Left kidney (tissue), 8 donors: ENCODE measurements at places on chromosomes 2 and 18. TPM values are rescaled to one million over a fixed set of nuclear protein-coding genes. Genes with fewer than 3 reads are reported as not detected.

TCF7L1 gene
- 50.7 TPM for polyA plus RNA-seq

DNA sequence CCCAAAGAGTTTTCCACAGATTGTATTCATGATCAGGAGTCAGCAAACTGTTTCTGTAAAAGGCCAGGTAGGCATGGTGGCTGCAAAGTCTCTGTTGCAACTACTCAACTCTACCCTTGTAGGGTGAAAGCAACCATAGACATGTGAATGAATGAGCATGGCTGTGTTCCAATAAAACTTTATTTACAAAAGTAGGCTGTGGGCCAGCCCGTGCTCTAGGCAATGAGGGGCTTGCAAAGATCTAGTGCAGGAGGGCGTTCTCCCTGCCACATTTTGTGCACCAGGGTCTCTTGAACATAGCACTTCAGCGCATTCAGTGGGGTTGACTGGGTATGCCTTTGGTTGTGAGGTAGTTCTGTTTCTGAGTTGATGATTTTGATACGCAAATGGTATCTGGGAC, 85.8 kb downstream of the ST6GAL2 start:
- no peak for DNase-seq

- no peak for DNase-seq
Observed at GRCh38 chr2:158305501-158305900, 151.1 kb downstream of the CCDC148 start.

DNA sequence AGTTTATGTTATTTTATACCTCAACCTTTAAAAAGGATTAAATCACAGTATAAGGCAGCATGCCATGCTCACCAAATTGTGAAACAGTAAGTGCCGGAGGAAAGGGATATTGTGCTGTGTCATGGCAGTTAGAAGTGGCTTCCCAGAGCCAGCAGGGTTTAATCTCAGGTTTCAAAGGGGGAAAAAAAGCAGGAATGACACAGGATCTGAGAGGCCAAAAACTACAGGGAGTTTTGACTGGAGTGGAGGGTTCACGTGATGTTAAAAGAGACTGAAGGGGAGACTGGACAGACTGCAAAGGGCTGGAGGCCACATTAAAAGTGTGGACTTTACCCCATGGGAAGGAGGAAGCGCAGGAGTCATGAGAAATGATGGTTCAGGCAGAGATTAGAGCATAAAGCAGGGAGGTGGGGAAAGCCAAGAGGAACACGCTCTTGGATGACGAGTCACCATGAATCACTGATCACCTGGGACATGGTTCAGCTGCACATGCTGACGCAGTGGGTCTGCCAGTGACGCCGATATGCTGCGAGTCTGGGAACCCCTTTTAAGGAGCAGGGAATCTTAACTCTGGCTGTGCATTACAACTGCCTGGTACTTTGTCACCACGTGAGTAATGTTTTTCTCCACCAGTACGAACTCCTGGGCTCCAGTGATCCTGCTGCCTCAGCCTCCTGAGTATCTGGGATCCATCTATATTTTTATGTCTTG, 6.1 kb downstream of the CHMP1B start:
- DNase-seq = peak; percentile 52

IL36B gene
- not detected for polyA plus RNA-seq

GPR45 gene
- not detected for polyA plus RNA-seq

IGFBP2 gene
- polyA plus RNA-seq = 169 TPM

DNA sequence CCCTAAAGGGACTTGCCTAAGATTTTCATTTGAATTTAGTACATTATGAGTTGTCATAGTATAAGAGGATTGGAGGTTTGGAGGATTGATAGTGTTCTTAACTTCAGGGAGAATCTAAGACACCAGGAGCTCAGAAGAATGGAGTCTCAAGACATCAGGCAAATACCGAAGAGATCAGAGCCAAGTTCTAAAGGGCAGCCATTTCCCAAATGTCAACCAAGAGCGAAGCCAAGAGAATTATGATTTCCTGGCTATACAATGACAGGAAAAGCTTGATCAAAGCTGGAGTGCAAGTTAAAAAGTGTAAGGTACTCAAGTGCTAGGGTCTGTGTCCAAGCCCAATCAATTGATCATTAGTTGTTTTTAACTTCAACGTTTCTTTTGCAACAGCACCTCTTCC, 283.0 kb upstream of the FN1 start:
- no peak for DNase-seq

GALM gene
- 56.4 TPM for polyA plus RNA-seq

SDC1 gene
- 22.2 TPM for polyA plus RNA-seq

- no peak for DNase-seq
Observed at GRCh38 chr2:78601113-78601512, 424.4 kb upstream of the REG3G start.

DNA sequence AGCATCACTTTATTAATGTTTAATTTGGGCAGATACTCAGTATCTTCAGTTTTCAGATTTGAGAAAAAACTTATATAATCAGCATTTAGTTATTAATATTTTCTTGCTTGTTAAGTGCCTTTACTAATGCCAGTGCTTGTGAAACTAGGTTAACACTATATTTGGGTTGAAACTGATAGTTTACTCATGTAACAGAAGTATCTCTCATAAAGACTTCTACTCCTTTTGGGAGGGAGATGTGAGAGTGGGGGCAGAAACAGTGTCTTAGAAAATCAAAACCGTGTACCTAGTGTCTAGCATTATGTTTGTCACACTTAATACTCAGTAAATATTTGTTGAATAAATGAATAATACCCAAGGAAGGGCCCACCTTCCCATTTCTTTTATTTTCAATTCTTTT, 129.5 kb downstream of the MSTN start:
- DNase-seq = no peak

- no peak for DNase-seq
Observed at GRCh38 chr2:85143463-85144082, 10.4 kb downstream of the TCF7L1 start.

DNA sequence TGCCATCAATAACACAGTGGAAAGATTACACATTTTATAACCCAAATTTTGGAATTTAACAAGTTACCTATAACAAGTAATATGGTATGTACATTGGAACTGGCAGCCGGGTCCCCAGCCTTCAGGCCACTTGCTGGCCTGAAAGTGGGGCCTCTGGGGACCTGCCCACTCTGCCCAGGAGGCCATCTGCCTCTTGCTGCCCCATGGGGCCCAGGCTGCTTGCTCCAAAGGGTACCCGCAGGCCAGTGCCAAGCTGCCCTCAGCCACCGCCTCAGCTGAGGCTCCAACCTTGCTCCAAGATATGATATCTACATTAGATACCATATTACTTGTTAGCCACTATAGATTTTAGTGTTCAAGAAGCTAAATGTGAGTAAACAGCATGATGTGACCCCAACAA, 120.8 kb upstream of the TMEFF2 start:
- no peak for DNase-seq

SRD5A2 gene
- 0.13 TPM for polyA plus RNA-seq

GRCh38 chr18:12301263-12302005, 6.6 kb upstream of the TUBB6 start:
- DNase-seq = no peak

DNA sequence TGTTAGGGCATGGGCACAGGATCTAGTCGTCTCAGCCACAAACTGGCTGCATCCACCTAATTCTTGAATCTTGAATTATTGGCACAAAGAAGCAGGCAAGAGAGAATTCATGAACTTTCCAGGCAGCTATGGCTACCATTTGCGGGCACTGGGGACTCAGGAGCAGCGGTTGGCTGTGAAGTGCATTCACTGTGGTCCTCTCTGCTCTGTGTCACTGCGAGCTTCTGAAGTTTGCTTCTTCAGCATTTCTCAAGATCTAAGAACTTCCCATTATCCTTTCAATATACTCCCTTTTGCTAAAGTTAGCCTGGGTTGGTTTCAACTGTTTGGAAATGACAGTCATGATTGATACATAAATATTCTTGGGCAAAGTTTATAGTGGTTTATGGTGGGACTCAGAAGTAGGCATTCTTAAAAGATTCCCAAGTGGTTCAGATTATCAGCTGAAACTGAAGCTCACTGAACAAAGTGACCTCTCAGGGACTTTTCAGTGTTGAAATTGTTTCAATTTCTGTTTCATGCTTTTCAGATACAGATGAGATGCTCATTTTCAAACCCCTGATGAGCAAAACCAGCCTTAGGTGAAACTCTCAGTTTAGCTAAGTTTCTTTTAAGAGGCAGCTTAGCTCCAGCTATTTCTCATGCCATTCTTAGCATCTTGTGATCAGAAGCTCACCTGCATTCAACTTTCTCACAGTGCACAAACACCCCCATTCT, 1258.3 kb upstream of the GYPC start:
- DNase-seq = no peak

DNA sequence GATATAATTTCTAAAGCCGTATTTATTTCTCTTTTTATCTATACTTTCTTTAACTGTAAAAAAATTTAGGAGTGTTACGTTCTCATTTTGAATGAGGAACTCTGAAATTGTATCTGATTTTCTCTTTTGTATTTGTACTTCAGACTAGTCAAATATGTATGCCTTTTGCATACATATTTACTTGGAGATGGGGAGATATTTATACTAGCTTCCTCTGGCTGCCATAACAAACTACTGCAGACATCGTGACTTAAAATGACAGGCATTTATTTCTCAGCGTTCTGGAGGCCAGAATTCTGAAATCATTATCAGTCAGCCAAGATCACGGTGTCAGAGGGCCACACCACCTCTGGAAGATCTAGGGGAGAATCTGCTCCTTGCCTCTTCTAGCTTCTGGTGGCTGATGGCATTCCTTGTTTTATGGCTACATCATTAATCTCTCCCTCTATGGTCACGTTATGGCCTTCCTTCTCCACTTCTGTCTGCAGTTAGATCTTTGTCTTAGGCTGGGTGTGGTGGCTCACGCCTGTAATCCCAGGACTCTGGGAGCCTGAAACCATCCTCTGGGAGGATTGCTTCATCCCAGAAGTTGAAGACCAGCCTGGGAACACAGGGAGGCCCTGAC, 8.2 kb downstream of the LCLAT1 start:
- DNase-seq = no peak

NOL4 gene
- 2.8 TPM for polyA plus RNA-seq

MYO1B gene
- 108 TPM for polyA plus RNA-seq

- no peak for DNase-seq
Observed at GRCh38 chr2:45190481-45190942, 181.3 kb upstream of the SIX2 start.

DNA sequence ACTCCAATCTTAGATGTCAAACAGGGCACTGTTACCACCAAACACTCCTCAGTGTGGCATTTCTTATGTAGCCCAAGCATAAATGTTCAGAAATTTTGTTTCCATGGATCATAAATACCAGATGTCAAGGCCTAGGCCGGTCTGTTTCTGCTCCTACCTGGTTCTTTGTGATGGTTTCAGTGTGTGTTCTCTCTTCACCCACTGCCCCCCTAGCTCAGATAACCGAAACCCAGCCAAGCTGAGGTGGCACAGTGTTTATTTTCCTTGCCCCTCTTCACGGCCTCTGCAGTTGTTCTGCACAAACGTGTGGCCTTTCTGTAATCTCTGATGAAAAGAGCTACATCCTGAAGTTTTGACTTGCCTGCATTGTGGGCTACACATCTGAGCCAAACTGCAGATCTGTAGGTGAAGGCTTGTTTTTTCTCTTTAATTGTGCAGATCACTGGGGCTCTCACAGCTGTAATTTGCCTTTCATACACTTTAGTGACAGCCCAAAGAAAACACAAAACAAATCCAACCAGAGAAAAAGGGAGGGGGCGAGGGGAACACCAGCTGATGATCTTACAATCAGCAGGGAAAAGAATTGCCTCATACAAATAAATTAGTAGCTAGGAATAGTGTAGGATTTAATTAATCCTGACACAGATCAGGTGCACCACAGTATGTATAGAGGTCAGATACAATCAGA, 99.1 kb downstream of the NRP2 start:
- DNase-seq = no peak

DNA sequence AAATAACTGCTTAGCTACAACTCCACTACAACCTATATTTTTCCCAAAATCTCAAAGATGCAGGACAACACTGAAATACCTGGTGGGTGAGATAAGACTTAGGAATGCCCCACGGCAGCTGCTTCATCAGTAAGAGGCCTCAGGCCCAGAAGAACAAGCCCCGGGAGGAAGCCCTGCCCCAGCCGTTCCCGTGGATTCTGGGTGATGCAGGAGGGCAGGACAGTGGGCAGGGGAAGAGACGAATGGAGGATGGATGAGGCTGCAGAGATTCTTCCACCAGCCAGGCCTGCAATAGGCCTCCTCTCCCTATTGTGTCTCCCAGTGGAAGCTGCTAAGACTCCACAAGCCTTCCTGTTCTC, 197.9 kb upstream of the HDAC4 start:
- DNase-seq = no peak

- peak; percentile 19 for DNase-seq
Observed at GRCh38 chr18:45910405-45911023, 56.6 kb downstream of the EPG5 start.

- DNase-seq = no peak
Observed at GRCh38 chr18:68263481-68263880, 451.4 kb downstream of the TMX3 start.

DNA sequence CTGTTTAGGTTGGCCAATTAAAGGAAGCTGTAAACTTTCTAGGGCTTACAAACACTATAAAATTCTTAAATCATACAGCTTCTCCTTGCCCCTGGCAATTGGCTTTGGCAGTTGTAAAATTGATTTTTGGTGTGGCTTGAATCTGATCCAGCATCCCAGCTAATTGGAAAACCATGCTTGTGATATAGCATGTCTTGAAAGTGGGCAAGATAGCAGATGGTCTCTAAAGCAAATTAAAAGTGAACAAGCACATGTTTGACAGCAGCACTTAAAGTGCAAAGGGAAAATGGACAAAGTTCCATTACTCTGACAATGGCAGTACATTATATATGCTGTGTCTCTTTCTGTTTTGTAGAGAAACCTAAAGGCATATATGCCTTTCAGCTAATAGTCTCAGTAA, 302.9 kb upstream of the NXPH2 start:
- DNase-seq = no peak

- no peak for DNase-seq
Observed at GRCh38 chr2:25234738-25235137, 66.4 kb upstream of the POMC start.

GRCh38 chr18:11981192-11981542, at the start of gene IMPA2:
TSS of gene IMPA2 (plus strand) at chr18:11981507. CDS start at chr18:11981670, 163 bp downstream.
- no peak for DNase-seq

DNA sequence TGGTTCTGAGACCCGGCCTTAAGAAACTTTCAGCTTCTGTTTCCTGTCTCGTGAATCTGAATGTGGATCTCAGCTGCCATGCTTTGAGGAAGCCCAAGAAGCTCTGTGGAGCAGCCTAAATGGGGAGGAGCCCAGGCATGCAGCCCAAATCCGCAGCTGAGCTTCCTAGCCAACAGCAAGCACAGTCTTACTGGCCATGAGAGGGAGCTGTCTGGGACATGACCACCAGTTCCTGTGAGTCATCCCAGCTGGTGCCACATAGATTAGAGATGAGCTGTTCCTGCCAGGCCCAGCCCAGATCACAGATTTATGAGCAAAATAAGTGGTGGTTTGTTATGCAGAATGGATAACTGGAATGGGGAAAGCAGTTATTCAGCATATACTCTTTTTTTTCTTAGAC, 224.4 kb upstream of the APCDD1 start:
- no peak for DNase-seq
